ENCODE measurements at places on chromosomes 4 and X.

DNA sequence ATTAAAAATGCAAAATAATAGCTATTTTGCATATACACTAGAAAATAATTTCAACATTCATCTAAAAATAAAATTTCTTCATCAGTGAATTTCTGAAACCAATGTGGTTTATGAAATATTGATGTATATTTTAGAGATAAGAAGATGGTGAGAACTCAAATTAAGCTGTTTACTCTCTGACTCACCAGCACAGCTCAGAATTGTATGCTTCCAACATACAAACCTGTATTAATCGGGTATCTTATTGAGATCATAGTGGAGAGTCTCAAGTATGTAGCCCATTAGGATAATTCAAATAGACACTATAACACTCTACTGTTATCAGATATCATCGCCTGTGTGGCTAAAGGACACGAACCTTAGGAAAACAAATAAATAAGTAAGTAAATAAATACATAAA lies 899.5 kb upstream of the INTU start:
- no peak for ATAC-seq

GRCh38 chrX:15853586-15854079 lies 980 bp downstream of the AP1S2 start:
- ATAC-seq: no peak

DNA sequence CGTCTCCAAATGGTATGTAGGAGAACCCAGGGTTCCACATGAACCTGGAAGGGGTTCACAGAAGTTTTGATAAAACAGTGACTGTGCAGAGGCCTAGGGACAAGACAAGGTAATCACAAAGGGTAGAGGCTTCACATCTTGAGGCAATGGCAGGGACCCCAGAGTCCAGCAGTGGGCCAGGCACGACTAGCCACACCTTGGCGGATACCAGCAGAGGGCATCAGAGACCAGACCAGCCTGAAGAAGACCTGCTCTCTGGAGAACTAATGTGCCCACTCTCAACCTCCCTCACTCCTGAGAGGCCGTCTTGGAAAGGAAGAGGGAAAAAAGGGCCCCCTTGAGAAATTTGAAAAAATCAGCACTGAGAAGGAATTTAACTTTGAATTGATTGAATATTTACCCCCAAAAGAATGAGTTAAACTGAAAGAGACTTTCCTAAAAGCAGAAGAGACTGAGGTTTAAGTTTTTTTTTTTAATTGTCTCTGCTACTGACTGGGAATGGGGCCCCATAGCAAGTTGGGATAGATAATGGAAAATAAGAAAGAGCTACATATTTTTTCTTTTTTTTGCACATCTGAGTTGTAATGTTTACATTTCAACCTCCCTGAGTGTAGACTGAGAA lies 243.8 kb upstream of the JADE1 start:
- no peak for ATAC-seq

GRCh38 chr4:8409264-8410065 lies 31.1 kb downstream of the ACOX3 start:
- peak; percentile 68 for ATAC-seq

DNA sequence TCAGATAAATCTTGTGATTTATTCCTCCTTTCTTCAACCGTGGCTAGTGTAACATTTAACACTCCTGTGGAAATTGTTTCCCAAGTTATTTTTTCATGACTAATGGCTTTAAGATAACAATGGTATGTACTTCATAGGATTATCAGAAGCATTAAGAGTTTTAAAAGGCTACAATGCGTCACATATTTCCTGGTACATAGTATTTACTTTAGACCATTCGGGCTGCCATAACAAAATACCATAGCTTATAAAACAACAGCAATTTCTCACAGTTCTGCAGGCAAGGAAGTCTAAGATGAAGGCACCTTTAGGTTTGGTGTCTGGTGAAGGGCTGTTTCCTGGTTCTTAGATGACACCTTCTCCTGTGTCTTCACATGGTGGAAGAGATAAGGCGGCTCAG lies 158.6 kb downstream of the PAPSS1 start:
- ATAC-seq: no peak

- no peak for ATAC-seq
Observed at GRCh38 chr4:93030670-93031069, 726.9 kb downstream of the GRID2 start.

DNA sequence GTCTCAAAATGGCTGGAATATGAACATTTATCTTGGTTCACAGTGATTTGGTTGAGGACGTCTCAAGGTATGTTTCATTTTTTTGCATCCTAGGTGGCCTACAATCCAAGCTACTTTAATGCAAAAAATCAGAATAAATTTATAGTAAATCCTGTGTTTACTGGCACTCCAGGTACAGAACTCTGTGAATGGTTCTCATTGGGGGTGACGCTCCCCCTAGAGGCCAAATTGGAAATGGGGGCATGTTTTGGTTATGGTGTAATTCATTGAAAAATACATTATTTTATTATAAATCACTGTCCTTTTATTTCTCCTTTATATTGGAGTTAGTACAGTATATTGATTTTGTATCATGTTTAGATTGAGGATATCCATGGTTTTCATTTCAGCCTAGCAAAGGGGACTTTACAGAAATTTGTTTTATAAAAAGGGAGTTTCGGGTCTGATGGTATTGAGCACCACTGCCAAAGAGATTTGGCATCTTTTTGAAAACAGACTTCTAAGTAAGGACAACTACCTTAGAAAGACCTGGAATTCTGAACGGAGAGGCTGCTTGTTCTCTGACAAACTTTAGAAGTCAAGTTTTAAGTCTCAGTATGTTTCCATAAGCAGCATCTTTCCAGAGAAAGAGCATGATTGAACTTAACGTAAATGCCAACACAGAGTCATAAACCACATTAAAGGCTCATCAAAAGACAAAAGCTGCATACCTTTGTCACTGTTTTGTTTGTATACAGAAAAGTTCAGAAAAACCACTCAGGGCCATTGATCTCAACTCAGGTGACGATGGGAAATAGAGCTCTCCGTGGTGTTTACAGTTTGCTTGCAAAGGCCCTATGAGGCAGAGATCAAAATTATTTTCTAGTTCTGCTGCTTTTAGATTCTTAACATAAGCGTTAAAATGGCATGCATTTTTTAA lies 19.4 kb downstream of the MTM1 start:
- no peak for ATAC-seq

- ATAC-seq: no peak
Observed at GRCh38 chr4:123941306-123941705, 544.7 kb downstream of the SPRY1 start.

- no peak for ATAC-seq
Observed at GRCh38 chrX:9681011-9681410, 84.6 kb downstream of the GPR143 start.

- ATAC-seq: no peak
Observed at GRCh38 chrX:12206413-12206812, 68.1 kb downstream of the FRMPD4 start.

DNA sequence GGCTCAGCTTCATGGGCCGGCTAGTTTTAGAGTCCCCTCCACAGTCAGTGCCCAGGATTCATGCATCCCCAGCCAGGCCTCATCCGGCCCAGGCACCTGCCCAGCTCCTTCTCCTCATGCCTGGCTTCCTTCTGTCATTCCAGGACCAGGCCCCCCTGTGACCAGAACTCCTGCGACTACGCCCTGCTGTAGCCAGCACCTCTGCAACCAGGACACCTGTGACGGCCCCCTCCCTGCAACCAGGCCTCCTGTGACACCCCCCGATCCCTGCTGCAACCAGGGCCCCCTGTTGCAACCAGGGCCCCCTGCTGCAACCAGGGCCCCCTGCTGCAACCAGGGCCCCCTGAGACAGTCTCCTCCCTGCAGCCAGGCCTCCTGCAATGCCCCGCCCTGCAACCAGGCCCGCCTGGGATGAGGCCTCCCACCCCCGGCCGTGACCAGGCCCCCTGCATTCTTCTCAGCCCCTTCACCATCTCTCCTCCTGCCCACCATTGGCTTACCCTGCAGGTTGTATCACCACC lies 46.8 kb downstream of the HTRA3 start:
- no peak for ATAC-seq

DNA sequence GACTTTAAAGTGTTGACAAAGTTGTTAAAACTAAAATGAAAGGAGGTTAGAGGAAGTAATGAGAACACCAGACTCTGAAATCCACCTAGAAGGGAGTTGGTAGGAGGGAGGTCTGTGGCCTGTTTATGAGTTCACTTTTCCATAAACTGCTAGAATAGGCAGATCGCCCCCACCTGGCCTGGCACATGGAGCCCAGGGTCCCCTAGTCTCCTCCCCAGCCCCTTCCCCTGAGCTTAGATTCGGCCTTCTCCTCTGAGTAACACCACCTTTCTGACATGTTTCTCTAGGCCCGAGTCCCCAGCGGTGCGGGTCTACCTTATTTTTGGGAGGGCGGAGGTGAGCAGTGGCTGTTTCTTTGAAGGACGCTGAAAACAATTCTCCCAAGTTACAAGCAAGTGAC lies 54.5 kb upstream of the FAT1 start:
- ATAC-seq: no peak

GRCh38 chrX:45324941-45325340 lies 124.3 kb upstream of the DIPK2B start:
- no peak for ATAC-seq

DNA sequence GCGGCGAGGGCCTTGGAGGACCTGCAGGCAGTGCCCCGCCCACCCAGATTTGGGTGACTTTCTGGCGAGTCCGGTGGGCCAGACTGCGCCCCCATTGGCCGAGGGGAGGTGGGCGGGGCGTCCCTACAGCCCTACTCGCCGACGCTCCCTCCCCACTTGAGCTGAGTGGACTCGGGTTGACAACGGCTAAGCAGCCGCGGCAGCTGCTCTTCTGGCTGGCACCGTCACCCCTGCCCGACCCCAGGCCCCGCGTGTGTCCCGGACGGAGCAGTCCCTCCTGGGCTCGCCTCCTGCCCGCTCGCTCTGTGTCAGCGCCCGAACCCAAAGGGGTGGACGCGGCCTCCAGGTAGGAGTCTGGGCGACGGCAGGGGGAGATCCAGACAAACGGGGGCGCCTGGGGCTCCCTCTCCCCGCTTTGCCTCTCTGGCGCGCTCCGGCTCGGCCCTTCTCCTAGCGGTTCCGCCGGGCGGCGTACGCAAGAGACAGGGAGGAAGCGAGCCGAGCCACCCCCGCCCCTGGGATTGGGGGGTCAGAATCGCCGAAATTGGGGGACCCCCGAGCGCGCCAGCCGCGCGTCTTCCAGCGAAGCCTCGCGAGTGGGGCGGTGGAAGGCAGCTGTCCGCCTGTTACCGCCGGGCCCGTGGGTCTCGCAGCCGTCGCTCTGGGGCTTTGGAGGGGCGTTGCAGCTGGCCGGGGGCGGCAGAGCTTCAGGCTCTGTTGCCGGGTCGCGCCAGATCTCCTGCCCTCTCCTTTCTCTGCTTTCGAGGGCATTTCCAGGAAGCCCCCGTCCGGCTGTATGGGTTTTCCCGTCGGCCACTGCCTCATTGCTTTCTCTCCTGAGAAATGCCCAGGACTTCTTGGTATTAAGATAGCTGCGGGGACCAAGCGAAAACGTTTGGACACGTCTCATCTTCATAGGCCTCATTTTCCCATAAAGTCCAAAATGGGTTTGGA lies 46.3 kb downstream of the STARD8 start:
- ATAC-seq: peak; percentile 88

- ATAC-seq: no peak
Observed at GRCh38 chrX:111244235-111244750, 26.0 kb downstream of the CAPN6 start.

- ATAC-seq: no peak
Observed at GRCh38 chr4:19248023-19248422, 1003.7 kb upstream of the SLIT2 start.

Measured in gastroesophageal sphincter (tissue), 4 donors.